ENCODE measurements at places on chromosomes 3 and 15.

GRCh38 chr3:146313746-146314111 is 62.8 kb upstream of the PLSCR4 start:
- DNase-seq = no peak

DNA sequence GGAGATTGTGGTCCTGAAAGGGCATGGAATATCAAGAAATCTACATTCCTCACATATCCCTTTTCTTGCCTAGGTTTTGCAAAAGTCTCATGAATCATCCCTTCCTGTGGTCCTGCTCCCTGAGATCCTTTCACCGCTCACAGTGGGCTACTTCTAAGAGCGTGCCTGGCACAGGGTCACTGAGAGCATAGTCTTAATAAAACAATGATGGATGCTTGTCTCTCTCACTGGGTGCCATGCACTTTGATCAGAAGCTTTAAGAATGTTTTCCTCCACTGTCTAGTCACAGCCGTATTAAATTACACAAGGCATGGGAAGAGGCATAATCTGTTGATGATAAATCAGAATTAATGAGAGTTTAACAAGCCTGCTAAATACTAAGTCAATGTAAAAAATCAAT is 269.7 kb upstream of the ATP10A start:
- DNase-seq = no peak

DNA sequence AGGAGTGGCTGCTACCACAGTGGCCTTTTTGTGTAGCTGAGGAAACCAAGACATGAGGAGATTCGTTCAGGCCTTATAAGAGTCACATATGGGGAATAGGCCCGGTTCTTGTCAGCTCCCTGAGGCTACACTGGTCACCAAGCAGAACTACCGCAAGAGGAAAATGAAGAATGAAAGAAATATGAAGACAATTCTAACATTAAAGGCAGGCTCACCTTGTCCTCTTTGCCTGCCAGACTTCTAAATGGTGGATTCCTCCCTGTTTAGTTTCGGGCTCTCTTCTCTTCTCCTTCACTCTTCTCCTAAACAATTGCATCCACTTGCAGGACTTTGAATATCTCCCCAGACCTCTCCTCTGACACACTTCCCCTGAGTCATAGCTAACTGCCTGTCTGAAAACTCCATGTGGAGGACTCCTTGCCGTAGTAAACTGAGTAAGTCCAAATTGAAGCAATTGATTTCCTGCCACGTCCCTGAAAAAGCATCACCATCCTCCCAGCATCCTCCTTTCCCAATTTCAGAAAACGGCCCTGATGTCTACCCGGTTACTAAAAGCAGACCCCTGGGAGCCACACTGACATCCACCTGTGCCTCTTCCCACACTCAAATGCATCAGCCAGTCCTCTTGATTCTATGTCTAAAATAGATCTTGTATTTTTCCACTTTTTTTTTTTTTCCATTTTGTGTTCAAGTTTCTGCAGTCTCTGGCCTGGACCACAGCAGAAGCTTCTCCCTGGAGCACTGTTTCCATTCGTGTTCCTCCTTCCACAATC is 30.3 kb upstream of the VEPH1 start:
- no peak for DNase-seq

- DNase-seq = no peak
Measured at GRCh38 chr3:88440701-88441100, 290.9 kb downstream of the C3orf38 start.

GRCh38 chr15:78923015-78923414 is 21.8 kb downstream of the CTSH start:
- DNase-seq = no peak

GRCh38 chr3:59809710-59810444 is 760.1 kb upstream of the CFAP20DC start:
- peak; percentile 10 for DNase-seq

GRCh38 chr15:71337197-71337845 is 222.1 kb downstream of the THSD4 start:
- no peak for DNase-seq

DNA sequence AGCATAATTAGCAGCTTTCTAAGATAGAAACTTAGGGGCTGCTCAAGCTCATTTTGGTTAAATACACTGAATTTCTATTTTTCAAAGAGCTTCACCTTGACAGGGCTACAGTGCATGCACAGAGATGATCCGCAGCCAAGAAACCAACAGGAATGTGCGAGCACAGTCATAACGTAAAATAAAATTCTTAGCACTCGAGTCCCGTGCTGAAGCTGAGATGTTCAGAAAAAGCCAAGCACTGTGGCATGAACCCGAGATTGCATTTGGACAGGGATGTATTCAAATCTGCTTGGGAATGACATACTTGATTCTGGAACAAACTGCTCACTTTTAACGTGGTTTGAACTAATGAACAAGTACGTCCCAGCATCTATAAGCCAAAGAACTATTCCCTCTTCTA is 340.3 kb downstream of the FOXP1 start:
- no peak for DNase-seq

GRCh38 chr3:128800241-128801187 is 74.5 kb downstream of the RAB7A start:
- no peak for DNase-seq

DNA sequence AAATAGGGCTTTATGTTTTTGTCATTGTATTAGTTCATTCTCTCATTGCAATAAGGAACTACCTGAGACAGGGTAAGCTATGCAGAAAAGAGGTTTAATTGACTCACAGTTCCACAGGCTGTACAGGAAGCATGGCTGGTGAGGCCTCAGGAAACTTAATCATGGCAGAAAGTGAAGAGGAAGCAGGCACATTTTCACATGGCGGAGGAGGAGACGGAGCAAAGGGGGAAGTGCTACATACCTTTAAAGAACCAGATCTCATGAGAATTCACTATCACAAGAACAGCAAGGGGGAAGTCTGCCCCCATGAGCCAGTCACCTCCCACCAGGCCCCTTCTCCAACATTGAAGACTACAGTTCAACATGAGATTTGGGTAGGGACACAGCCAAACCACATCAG is 25.6 kb downstream of the CEP63 start:
- no peak for DNase-seq

DNA sequence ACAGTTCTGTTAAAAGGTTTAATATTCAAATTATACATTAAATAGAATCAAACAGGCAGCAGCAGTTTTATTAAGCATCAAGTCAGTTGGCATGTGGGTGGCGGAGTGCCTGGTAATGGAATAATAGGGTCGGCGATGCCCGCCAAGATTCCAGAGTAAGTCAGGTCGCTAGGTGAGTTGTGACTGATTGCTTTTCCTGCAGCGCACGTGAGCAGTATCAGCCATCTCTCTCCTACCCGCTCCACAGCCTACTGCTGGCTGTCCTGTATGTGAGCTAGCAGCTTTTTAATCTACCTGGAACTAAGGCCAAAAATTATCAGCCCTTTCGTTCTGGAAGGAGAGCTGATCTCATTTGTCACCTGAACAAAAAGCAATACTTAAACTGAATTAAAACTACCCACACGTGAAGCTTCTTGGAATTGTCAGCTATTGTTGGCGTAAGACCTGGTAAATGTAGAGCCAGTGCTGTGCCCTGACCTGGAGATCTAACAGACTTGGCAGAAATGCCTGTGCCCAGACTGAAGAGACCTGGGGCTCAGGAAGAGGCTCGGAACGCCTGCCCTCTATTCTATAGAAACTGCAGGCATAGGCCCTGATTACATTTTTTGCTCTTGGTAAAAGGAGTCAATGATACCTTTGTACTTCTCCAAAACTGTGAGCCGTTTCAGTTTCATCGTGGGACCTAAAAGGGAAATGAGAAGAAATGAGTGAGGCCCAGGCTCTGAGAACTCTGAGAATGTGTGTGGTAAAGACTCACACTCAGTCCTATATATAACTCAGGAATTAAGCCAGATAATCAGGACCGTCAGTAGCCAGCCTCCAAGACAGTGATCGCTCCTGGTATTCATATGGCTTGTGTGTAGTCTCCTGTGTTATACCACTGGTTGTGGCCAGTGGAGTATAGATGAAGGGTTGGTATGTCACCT is 21.9 kb downstream of the IDH3A start:
- no peak for DNase-seq

DNA sequence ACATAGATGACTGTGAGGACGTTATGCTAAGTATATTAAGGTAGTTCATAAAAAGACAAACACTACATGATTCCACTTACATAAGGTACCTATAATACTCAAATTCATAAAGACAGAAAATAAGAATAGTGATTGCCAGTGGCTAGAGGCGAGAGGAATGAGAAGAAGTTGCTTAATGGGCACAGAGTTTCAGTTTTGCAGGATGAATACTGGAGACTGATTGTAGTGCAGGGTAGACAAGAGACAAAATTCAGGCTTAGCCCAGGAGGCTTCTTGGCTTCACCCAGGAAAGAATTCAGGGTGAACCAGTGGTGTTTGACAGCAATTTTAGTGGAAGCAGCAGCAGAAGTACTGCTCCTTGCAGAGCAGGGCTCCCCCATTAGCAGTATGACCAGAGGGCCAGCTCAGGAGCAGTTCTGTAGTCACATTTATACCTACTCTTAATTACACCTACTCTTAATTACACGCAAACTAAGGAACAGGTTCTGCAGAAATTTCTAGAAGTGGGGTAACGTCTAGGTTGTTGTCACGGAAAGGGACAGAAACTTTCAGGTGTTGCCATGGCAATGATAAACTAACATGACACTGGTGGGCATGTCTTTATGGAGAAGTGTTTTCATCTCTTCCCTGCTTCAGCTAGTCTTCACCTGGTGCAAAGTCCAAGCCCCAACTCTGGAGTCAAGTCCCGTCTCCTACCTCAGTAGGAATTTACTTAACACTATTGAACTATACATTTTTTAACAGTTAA is 55.2 kb downstream of the TBL1XR1 start:
- peak; percentile 47 for DNase-seq

- no peak for DNase-seq
Measured at GRCh38 chr15:95635666-95636065, 694.8 kb upstream of the NR2F2 start.

GRCh38 chr3:94441494-94441847 is 378.6 kb downstream of the NSUN3 start:
- no peak for DNase-seq

DNA sequence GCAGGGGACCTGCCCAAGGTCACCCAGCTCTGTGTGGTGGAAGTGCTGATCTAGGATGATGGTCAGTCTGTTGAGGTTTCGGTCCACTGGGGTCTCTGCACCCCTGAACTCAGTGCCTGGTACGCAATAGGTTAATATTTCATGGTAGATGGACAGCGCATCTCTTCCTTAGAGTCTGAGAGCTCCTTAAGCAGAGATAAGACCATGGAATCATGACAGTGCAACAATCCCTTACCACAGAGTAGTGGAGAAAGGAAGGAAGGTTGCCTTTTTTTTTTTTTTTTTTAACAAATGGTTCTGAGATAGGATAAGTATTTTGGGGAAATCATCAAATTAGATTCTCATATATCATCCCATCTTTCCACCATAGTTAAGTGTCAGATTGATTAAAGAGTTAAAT is 79.8 kb upstream of the SLC6A1 start:
- DNase-seq = no peak

- peak; percentile 57 for DNase-seq
Measured at GRCh38 chr3:25856902-25857518, 67.1 kb downstream of the OXSM start.

GRCh38 chr3:67535006-67535405 is 119.4 kb downstream of the SUCLG2 start:
- no peak for DNase-seq

DNA sequence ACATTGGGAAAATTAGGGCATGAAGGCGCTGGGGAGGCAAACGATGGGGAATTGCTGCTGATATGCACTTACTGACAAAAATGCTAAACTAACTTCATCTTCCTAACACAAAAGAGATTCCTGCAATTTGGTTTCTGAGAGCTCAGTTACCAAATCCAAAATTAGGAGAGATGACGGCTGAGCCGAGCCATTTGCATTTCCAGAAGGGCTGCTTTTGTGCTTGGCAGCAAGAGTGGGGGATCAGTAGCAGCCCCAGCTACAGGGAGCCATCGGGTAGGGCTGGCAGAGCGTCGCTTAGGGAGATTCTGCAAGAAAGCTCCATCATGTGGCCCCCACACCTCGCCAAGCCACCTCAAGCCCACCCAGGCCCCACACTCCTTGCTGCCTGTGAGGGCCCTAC is 16.1 kb upstream of the DUSP7 start:
- no peak for DNase-seq

DNA sequence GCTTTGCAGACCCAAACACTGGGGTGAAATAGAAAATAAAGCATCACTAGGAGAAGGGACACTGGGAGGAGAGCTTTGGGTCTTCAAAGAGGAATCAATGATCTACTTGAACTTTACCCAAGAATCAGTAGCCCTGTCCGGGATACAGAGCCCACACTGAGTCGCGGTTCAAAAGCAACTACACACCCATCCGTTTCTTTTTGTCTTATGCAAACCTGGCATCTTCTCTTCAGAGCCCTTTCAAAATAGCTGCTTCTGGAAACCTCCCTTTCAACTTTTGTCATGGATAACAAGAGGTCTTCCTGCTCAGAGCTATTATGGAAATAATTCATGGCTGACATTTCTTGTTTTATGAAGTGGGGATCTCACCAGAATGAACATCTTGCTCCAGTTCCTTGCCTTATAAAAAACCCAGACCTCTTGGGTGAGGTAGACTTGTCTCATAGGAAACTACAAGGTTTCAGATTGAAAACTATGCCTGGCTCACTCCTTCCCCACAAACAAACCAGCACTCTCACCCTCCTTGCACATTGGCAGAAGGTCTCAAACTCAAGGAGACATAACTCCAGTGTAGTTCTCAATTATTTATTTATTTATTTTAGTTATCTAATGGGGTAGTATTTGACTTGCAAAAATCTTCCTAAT is 115.1 kb upstream of the ARHGEF3 start:
- DNase-seq = peak; percentile 21

- DNase-seq = no peak
Measured at GRCh38 chr3:134956395-134956794, 161.3 kb downstream of the EPHB1 start.

- no peak for DNase-seq
Measured at GRCh38 chr3:81776643-81777042, 15.2 kb upstream of the GBE1 start.

DNA sequence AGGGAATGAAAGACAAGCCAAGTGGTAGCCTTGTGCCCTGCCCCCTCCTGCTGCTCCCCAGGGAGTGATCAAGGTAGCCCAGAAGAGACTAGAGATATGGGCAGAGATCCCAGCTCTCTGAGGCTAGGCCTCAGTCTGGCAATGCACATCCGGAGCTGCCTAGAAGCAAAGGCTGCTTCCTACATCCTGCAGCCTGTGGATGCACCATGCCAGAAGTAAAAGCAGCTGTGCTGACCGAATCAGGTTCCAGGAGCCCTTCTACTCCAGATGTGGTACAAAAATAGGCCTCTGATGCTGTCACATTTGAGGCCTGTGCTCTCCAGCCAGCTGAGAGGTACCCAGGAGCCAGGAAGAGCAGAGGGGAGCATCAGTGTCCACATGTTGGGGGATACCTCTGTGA is 16.0 kb downstream of the TRAIP start:
- DNase-seq = no peak

- no peak for DNase-seq
Measured at GRCh38 chr15:90033448-90033847, 32.3 kb downstream of the ZNF710 start.

GRCh38 chr3:175316799-175317198 is 457.7 kb downstream of the NAALADL2 start:
- no peak for DNase-seq

GRCh38 chr3:9676785-9677184 is 26.8 kb upstream of the CPNE9 start:
- no peak for DNase-seq

GRCh38 chr3:33047842-33048834 is 48.8 kb downstream of the GLB1 start:
- peak; percentile 70 for DNase-seq

- no peak for DNase-seq
Measured at GRCh38 chr3:64612082-64612860, 75.5 kb downstream of the ADAMTS9 start.

Data from CD4-positive, alpha-beta T cell treated with Interleukin-21 for 1 hour (primary cell).